Skin of body (tissue), 3 donors: ENCODE measurements at places on chromosomes 11 and 22. TPM values are rescaled to one million over a fixed set of nuclear protein-coding genes. Genes with fewer than 3 reads are reported as not detected.

CBLIF gene
- total RNA-seq = not detected

TTC12 gene
- 15.7 TPM for total RNA-seq

KBTBD3 gene
- 9.0 TPM for total RNA-seq

OSM gene
- 1.3 TPM for total RNA-seq

TRIM44 gene
- 10.7 TPM for total RNA-seq

ANO9 gene
- total RNA-seq = 7.3 TPM

IFITM10 gene
- 0.99 TPM for total RNA-seq

SH3BP1 gene
- 8.4 TPM for total RNA-seq

OR52A1 gene
- total RNA-seq = not detected

APOBEC3H gene
- not detected for total RNA-seq

PRCP gene
- 68.8 TPM for total RNA-seq

BLID gene
- 2.8 TPM for total RNA-seq
